Fibroblast of the aortic adventitia (primary cell): ENCODE measurements at places on chromosomes 2 and 18. TPM values are rescaled to one million over a fixed set of nuclear protein-coding genes. Genes with fewer than 3 reads are reported as not detected.

The ACMSD gene
- not detected in 2 replicates for total RNA-seq

The ZBTB7C gene
- 0.09 and 0.41 TPM in 2 replicates for total RNA-seq

The CDH20 gene
- total RNA-seq = 0.09 TPM in 1 of 2 replicates, not detected in the other

The MYO7B gene
- 0.18 TPM in 1 of 2 replicates, not detected in the other for total RNA-seq

The FSIP2 gene
- 0.98 and 1.6 TPM in 2 replicates for total RNA-seq

DNA sequence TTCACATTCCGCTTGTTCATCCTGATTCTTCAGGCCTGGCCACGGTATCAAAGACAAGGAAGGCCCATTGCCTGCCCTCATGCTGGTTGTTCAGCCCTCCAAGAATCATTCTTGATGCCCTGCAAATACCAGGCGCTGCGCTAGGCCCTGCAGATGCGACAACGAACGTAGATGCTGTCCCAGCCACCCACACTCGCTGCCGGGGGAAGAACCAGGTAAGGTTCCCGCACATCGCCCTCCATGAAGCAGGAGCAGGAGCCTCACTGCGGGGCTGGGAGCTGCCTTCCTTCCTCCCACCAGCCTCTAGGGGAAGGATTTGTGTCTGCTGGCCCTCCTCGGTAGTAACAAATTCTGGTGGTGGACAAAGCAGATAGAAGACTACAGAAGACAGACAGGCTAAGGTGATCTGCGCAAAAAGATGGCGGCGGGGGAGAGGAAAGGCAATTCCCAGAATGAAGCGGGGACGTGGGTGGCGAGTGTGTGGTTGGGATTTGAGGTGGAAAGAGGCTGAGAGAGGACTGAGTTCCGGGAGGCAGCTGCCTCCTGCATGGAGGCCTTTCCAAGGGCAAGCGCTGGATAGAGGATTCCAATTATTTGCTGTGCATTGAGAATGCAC lies 19.8 kb upstream of the GPR55 start:
- DNase-seq = no peak

GRCh38 chr18:36108601-36109000 lies 20.5 kb downstream of the SLC39A6 start:
- no peak for DNase-seq

DNA sequence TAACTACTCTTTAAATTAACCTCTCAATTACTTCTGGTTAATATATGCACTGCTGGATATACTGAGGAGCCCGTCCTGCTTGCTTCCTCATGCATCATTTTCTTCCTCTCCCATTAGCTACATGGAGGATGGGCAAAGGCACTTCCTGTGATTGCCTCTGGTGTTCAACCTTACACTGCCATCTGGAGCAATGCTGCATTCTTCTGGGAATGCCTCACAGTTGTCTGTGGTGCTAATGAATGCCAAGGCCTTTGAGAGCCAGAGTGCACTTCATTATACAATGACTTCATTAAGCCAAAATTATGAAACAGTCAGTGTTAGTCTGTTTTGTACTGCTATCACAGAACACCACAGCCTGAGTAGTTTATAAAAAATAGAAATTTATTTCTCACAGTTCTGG lies 134.8 kb upstream of the DOCK10 start:
- peak; percentile 36 for DNase-seq

GRCh38 chr2:98346311-98347236 lies at the start of gene CNGA3:
CNGA3 (plus strand) TSS chr2:98346456; CDS start chr2:98369976, 23,520 bp downstream.
- DNase-seq = peak; percentile 24

DNA sequence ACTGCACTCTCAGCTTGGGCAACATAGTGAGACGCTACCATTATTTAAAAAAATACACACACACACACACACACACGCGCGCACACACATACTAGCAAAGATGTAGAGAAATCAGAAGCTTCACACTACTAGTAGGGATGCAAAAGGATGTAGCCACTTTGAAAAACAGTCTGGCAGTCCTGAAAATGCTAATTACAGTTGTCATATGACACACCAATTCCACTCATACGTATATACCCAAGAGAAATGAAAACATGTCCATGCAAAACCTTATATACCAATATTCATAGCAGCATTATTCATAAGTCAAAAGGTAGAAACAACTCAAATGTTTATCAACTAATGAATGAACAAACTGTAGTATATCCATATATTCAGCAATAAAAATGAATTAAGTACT lies 90.3 kb downstream of the SLC25A12 start:
- DNase-seq = no peak

- no peak for DNase-seq
Observed at GRCh38 chr2:46400016-46400415, 79.3 kb upstream of the TMEM247 start.

DNA sequence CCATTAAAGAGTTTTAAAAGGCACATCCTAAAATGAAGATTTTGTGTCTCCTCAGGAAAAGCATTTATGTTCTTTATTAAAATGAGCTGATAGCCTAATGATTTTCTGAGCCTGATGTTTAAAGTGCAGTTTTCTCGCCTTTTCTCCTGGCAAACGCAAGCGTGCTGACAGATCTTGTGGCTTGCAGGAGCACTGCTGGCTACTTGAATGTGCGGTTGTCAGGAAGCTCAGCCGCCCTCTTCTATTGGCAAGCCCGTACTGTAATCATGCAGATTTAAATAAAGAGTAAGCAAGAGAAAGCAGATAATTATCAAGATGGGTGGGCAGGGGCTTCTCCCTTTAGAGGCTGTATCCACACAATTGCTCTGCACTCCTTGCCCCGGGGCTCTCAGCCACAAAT lies 139.5 kb upstream of the SPHKAP start:
- DNase-seq = no peak

DNA sequence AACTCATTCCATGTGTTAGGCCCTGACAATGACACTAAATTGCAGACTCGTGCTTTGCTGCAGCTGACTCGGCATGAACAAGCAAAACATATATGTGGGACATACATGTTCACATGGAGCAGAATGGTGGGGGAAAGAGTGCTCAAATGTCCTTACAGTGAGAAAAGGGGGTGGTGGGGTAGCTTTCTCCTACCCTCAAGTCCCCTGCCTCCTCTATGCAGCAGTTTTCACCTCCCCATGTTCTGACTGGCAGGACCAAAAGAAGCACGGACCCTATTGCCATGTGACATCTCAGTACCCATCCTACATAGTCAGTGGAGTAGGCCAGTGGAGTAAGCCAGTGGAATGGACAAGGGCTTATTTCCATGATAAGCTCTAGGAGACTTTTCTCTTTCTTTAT lies 259.3 kb downstream of the TTC32 start:
- no peak for DNase-seq

DNA sequence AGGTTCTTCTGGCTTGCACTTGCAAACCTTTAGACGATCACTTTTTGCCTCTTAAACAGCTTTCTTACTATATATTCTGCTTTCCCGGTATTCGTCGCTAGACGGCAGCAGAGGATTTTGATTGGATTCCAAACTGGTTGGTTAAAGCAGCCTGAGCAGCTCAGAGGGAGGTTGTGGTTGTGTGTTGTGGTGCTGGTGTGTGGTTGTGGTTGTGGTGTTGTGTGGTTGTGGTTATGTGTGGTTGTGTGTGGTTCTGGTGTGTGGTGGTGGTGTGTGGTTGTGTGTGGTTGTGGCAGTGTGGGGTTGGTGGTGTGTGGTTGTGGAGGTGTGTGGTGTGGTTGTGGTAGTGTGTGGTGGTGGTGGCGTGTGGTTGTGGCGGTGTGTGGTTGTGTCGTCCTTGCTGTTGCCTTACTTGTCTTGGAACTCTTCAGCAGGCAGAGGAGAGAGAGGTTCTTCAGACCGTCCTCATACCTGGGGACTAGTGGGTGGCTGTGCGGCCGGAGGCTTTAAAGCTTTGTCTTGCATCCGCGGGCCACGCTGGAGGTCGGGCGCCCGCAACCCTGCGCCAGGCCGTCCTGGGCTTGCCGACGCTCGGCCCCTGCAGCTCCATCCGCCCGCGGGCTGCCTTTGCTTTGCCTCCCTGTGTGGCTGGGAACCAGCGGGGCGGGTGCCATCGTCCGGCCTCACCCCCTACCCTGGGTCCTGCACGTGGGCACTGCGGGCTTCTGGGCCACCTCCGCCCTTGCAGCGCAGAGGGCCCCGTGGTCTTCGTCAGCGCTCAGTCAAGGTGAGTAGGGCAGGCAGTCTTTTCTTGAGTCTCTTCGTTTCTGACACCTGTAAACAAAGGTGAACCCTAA lies 190.8 kb downstream of the ARHGAP28 start:
- DNase-seq = peak; percentile 54

DNA sequence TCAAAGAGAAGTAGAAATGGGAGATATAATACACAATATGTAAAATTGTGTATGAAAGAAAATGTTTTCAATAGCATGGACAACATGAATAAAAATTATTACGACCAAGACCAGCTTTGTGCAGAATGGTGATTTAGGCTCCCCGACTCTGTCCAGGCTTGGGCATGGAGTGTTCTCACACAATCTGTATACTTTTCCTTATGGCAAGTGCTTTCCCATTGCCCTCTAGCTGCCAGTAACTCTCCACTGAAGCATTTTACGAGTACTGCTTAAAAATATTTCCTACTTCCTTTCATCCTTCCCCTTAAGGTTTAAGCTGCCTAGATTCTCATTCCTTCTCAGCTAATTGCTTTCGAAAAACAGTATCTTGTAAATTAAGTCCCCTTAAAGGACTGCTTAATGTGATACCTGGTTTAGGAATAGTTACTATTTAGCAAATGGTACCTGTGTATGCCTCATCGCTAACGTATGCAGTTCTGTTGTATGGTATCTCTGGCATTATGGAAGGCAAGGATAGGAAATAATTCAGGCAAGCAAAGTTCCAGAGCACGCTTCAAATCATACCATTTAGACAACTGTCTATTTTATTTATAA lies 714.6 kb downstream of the ERBB4 start:
- DNase-seq = no peak

- peak; percentile 46 for DNase-seq
Observed at GRCh38 chr2:101754618-101755017, 57.1 kb downstream of the MAP4K4 start.

- DNase-seq = peak; percentile 16
Observed at GRCh38 chr2:222710736-222711135, 39.3 kb downstream of the MOGAT1 start.

- no peak for DNase-seq
Observed at GRCh38 chr2:33073018-33073417, 126.3 kb downstream of the LTBP1 start.

DNA sequence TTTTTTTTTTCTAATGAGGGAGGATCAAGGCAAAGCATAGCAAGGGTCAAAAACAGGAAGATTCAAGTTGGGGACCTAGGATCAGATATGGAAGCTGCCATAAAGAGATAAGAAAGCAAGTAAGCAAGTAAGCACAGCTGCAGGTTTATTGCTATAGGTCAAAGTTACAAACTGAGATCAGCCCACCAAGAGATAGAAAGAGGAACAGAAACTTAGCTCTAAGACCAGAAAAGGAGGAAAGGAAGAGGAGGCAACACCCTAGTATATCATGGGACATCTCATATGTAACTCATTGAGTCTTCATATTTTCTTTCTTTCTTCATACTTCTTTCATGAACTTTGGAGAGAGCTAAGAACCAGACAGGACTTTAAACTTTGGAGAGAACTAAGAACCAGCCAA lies 295.9 kb upstream of the CRIM1 start:
- no peak for DNase-seq
